ENCODE measurements at places on chromosomes 6 and 20.

GRCh38 chr6:162922563-162923166 lies 194.9 kb downstream of the PACRG start:
- no peak for DNase-seq

GRCh38 chr6:116369540-116369939 lies 1.2 kb upstream of the DSE start:
- no peak for DNase-seq

- DNase-seq, result no peak
Observed at GRCh38 chr20:13355411-13355810, 134.3 kb downstream of the ISM1 start.

GRCh38 chr6:49980898-49981297 lies 11.5 kb upstream of the DEFB113 start:
- DNase-seq, result no peak

GRCh38 chr20:60395991-60396390 lies 437.8 kb downstream of the CDH26 start:
- DNase-seq, result no peak

- DNase-seq, result peak; percentile 86
Observed at GRCh38 chr6:163180874-163181541, 233.5 kb upstream of the QKI start.

GRCh38 chr6:95321126-95321525 lies 256.2 kb upstream of the MANEA start:
- DNase-seq, result no peak

- no peak for DNase-seq
Observed at GRCh38 chr6:116611056-116611455, 5.2 kb upstream of the RSPH4A start.

GRCh38 chr20:13105039-13105438 lies 96.3 kb downstream of the SPTLC3 start:
- DNase-seq, result no peak

GRCh38 chr6:100673641-100674040 lies 207.5 kb downstream of the ASCC3 start:
- no peak for DNase-seq

DNA sequence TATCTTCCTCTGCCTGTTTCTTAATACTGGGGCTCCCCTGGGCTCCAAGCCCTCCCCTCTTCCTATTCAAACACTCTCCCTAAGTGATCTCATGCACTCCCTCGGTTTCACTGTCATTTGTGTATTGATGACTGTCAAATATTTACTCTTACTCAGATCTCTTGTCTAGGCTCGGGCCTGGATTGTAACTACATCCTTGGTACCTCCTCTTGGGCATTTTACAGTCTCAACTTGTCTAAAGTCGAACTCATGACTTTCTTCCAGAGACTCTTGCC lies 189.4 kb upstream of the PRDM1 start:
- no peak for DNase-seq

GRCh38 chr6:150697515-150697914 lies 97.8 kb downstream of the PLEKHG1 start:
- no peak for DNase-seq

DNA sequence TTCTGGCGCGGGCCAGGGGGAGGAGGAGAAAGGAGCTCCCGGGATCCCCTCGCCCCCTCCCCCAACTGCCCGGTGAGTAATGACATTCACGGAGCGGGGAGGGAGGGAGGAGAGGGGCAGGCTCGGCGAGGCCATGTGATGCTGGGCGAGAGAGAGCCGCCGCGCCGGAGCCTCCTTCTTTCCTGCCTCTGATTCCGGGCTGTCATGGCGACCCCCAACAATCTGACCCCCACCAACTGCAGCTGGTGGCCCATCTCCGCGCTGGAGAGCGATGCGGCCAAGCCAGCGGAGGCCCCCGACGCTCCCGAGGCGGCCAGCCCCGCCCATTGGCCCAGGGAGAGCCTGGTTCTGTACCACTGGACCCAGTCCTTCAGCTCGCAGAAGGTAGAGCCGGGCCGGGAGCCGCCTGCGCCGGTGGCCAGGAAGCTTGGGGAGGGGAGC lies at the start of gene GDAP1L1:
TSS of gene GDAP1L1 (plus strand) at position 178 of the 441 bp plus-strand sequence. CDS start at position 205, 27 bp downstream.
- DNase-seq, result peak; percentile 94

- DNase-seq, result no peak
Observed at GRCh38 chr20:19269737-19270340, 57.4 kb downstream of the SLC24A3 start.

- DNase-seq, result no peak
Observed at GRCh38 chr20:10721976-10722375, 48.2 kb upstream of the JAG1 start.

GRCh38 chr6:40322336-40322735 lies 264.8 kb downstream of the LRFN2 start:
- DNase-seq, result no peak

- DNase-seq, result no peak
Observed at GRCh38 chr6:38476888-38477287, 162.8 kb downstream of the BTBD9 start.

GRCh38 chr6:65229825-65230224 lies 477.2 kb downstream of the EYS start:
- DNase-seq, result no peak

DNA sequence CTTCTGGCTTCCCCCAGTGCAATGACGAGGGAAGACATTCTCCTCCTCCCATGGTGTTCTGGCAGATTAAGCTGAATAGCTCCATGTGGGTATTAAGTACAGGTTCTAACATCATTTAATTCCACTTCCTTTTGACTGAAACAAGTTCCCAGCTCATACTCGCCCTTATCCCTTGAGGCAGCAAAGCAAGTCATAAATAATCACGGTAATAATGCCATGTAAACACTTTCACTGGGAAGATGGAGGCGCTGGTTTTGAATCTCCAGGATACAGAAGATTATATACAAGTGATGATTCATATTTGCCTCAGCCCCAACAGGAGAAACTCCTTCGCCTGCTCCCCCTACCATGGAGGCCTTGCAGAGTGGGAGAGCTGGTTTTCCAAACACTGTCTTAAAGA lies 141.3 kb downstream of the PXDC1 start:
- DNase-seq, result no peak

GRCh38 chr6:121090492-121090891 lies 243.8 kb downstream of the TBC1D32 start:
- no peak for DNase-seq

DNA sequence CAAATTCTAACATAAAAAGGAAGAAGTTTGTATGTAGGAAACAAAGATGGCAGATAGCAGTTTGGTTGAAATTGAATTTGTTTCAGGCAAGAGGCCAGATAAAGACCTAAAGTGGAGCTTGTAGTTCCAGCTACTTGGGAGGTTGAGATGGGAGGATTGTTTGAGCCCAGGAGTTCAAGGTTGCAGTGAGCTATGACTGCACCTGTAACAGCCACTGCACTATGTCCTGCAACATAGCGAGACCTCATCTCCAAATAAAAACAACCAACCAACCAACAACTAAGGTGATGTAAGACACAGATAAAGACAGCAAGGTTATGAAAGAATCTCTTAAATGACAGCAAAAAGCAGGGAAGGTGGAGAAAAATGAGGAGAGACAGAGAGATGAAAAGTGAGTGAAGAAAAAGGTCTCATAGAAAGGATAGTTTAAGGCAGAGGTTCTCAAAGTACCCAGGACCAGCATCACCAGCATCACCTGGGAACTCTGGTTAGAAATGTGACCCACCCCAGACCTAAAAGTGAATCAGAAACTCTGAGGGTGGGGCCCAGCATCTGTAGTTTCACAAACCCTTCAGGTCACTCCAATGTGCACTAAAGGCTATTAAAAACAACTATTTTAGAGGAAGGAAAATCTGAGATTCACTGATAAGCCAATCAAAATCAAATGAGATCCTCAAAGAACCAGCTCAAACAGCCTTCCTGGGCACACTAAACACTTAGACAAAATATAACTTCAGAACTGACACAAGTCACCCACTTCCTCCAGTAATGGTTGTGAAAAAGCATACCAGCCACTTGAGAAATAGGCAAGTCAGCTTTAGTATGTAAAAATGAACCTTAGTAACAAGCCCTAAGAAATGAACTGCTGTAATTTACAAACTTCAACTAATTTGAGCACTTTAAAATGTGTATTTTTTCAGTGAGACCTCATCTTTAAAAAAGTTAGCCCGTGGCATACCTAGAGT lies 57.6 kb downstream of the FAM184A start:
- no peak for DNase-seq

GRCh38 chr20:63957690-63958441 lies 1.6 kb upstream of the UCKL1 start:
- no peak for DNase-seq

- DNase-seq, result no peak
Observed at GRCh38 chr6:143970456-143971218, 37.4 kb downstream of the PLAGL1 start.

DNA sequence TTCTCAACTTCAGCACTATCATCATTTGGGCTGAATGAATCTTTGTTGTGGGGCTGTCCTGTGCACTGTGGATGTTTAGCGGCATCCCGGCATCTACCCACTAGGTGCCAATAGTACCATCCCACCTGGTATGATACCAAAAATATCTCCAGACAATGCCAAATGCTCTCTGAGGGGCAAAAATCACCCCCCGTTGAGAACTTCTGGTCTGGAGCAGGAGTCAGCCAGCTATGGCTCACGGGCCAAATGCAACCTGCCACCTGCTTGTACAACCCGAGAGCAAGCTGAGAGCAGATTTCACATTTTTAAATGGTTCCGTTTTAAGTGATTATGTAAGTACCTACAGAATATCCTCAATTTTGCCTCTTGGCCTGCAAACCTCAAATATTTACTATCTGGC lies 26.8 kb downstream of the KCNB1 start:
- DNase-seq, result no peak

DNA sequence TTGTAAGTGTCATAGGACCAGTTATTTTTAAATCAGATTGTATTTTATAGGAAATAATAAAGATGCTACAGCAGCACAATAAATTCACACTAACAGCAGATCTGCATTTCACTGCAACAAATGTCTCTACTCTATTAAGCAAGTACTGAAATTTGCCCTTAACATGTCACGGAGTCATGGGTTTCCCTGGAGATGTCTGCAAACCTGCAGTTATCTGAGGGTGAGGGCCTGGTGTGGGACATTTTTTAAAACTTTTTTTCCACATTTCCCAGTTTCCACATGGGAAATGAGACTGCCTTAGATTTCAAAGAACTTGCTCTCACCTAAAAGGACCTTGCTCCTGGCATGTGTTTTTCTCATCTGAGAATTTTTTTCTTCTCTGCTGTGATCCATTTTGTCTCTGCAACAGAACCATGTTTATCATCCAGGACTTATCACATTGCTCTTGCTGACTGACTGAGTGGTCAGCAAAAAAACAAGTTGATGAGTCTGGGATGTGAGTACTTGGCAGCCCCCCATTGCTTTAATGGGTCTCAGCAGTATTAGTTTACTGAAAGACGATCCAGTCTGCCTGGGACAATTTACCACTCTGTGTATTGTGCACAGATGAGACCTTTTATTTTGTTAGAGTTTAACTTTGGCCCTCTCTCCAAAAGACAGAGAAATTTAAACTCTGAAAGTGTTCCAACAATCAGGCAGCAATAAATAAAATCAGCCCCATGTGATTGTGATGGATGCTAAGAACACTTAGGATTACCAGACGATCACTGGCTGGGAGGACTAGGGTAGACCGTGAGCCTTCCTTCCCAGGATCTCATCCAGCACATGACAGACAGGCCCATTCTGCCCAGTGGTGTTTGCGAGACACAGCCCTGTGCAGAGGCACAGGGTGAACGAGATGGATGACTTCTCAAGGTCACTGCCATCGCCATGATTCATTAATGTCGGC lies 268.8 kb downstream of the BTBD9 start:
- DNase-seq, result no peak

DNA sequence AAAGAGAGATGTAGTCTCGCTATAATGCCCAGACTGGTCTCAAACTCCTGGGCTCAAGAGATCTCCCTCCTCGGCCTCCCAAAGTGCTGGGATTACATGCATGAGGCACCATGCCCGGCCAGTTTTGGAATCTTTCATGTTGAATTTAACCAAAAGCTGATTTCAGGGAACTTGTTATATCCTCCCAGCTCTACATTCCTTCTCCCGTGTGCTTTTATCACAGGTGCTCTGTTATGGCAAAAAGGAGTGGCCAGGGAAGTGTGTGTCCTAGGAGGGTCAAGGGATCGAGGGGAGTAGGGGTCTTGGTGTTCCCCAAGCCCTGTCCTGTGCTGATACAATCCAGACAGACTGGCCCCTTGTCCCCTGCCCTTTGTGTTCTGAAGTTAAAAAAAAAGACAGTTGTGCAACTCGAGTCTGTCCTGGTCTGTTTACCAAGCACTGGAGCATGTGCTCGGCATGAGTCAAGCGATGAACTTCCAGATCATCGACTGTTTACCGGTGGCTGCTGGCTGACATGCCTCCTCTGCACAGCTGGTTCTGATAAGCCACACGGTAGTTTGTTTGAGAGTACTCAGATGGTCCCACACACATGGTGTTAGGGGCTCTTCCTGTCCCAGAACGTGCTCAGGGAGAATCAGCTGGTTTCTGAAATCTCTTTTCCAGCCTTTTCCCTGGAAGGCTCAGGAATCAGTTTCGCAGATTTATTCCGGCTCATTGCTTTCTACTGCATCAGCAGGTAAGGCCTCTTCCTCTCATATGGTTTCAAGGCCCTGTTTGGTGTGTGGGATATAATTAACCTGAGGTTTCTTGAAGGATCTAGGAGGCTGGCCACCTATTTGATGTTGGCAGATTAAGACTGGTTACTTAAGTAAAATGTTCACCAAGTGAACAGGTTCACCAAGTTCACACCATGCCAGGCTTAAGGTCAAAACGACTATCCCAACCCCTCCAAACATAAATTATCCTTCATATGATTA lies 52.6 kb upstream of the NAA20 start:
- no peak for DNase-seq
